ENCODE measurements at places on chromosomes 16 and 17. TPM values are rescaled to one million over a fixed set of nuclear protein-coding genes. Genes with fewer than 3 reads are reported as not detected.

DNA sequence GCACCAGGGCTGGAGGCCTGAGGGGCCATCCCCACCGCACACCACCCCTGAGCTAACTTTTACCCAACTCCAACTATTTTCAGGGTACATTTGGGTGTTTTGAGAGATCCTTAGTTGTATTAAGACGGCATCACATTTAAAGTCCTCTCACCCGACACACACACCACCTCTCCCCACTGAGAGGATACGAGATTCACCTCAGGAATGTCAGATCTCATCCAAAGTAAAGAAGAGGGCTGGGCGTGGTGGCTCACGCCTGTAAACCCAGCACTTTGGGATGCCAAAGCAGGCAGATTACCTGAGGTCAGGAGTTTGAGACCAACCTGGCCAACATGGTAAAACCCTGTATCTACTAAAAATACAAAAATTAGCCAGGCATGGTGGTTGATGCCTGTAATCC is 88.4 kb downstream of the RBFOX3 start:
- DNase-seq = no peak

DNA sequence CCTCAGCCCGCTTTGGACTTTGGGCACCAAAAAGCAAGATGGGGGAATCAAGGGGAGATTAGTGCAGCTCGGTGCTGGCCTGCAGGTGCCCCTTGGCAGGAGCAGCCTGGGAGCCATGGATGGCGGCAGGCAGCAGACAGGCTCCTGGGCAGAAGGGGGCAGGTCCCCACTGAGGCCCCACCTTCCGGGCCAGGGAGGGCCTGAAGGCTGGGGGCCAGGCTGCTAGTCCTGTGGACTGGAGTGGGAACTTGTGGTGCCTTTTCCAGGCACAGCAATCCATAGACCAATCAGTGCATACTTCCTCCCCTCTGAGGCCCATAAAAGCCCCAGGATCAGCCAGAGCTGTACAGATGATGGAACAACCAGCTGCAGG is 64.0 kb downstream of the USP32 start:
- no peak for DNase-seq

- DNase-seq = peak; percentile 16
Measured at GRCh38 chr17:44005527-44006271, 1.3 kb downstream of the NAGS start.

GRCh38 chr17:15464231-15464985 is 3.0 kb downstream of the CDRT4 start:
- DNase-seq = no peak

GRCh38 chr16:81729451-81729850 is 49.6 kb upstream of the PLCG2 start:
- DNase-seq = no peak

GRCh38 chr16:11963706-11964105 is 1.3 kb upstream of the TNFRSF17 start:
- DNase-seq = no peak

FBRS gene
- 55.4 TPM for total RNA-seq

PGS1 gene
- total RNA-seq = 52.5 TPM

DNA sequence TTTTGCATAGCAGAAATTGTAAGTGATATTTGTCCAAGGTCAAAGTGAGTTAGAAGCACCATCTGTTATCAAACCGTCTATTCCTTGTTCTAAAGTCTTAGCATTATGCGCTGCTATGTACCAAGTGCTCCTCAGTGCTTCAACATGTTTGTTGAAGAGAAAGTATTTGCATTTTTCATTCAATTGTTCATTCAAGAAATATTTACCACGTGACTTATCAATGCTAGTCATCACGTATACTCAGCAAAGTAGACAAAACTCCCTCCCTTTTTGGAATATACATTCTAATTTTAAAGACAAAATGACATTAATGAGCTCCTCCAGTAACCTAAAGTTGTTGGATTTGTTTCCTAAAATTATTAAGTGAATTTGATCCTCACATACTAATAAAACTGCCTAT is 388.0 kb upstream of the CDH8 start:
- no peak for DNase-seq
